ENCODE measurements at places on chromosomes 3 and 15. TPM values are rescaled to one million over a fixed set of nuclear protein-coding genes. Genes with fewer than 3 reads are reported as not detected.

GRCh38 chr3:143581972-143582722 lies 266.1 kb downstream of the SLC9A9 start:
- no peak for DNase-seq

GOLGA8S gene
- total RNA-seq, result 0.60 TPM

C3orf22 gene
- not detected for total RNA-seq

DNA sequence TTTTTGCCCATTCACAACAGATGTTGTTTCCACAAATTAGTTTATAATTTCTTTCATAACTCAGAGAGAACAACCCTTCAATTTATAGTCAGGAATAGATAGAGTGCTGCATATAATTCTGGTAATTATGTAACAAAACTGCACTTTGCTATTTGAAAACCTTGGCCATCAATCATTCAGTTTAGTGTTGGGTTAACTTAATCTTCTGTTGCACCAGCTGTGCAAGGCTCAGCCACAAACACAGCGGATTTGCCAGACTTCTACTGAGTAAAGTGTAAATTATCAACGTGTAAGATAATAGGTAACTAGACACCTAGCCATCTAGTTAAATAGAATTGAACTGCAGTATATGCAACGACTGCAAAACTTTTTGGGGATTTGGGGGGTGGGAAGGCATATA lies 1064.3 kb upstream of the EPHA6 start:
- DNase-seq, result no peak

DNA sequence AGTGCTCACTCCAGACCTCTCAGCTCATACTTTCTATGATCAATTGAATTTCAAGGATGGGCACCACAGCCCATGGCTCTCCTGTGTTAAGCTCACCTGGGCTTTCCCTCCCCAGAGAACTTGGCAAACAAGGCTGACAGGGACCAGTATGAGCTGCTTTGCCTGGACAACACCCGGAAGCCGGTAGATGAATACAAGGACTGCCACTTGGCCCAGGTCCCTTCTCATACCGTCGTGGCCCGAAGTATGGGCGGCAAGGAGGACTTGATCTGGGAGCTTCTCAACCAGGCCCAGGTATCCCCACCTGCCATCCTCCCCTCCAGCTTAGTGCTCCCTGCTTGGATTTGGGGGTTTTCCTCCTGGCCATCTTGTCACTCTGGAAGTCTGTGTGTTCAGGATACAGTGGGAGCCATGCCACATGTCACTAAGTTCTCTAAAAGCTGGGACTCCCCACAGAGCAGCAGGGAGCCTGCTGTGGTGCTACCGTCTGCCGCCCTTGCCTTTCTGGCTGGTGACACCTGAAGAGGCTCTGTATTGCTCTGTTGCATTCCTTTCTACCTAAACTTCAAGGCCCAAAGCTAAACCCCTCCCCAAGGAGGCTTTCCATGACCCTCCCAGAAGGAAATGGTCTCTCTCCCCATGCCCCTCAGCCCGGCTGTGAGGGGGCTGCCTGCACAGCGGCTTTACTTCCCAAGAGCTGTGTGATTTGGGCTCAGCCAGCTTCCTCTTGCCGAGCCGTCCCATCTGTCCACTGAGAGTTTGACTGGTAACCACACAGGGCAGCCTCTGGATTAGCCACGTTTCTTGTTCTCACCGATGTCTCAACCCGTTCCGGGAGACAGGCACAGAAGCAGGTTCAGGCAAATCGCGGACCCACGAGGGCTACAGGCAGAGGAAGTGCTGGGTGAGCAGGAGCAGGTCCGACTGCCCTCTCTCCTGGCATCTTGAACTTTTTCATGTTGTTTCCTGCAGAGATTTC lies 10.8 kb downstream of the TF start:
- DNase-seq, result no peak

- DNase-seq, result no peak
These were observed 335.9 kb downstream of the VPS13C start for GRCh38 chr15:61724251-61724939.

OXTR gene
- total RNA-seq, result 3.4 TPM

DNA sequence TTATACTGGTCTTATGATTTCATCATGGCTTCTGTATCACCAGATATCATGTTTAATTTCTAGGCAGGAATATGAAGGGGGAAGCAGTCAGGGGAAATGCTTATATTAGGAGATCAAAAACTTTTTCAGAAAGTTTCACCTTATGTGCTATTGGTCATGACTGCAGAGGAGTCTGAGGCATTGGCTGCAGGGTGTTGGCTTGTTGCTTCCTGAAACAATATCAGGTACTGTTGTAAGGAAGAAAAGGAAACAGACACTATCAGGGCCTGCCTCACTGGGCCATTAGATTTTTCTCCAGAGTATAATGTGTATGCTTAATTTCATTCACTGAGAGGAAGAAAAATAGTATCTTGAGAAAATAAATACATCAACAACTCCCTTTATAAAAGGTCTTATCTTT lies 34.7 kb downstream of the LEKR1 start:
- no peak for DNase-seq

TNFSF10 gene
- 17.3 TPM for total RNA-seq

GP9 gene
- 0.48 TPM for total RNA-seq

XIRP1 gene
- total RNA-seq, result 0.23 TPM

- DNase-seq, result no peak
These were observed 842 bp upstream of the LRIG1 start for GRCh38 chr3:66501483-66502244.

DNA sequence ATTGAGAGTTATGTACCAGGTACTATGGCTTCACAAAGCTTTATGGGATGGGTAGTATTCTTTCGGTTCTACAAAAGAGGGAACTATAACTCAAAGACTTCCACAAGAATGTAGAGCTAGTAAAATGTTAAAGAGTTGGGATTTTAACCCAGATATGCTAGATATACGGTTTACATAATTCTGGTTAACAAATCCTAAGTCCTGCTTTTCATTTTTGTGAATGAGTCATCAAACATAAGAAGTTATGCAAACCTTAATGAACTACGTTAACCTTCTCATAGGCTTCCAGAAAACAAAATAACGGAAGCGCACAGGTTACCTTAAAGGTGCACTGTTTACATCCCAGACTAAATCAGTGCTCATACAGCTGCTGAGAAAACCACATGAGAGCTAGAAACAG lies 1049.3 kb downstream of the MCTP2 start:
- no peak for DNase-seq

GRCh38 chr3:16547561-16548357 lies 34.3 kb upstream of the RFTN1 start:
- DNase-seq, result no peak

DNA sequence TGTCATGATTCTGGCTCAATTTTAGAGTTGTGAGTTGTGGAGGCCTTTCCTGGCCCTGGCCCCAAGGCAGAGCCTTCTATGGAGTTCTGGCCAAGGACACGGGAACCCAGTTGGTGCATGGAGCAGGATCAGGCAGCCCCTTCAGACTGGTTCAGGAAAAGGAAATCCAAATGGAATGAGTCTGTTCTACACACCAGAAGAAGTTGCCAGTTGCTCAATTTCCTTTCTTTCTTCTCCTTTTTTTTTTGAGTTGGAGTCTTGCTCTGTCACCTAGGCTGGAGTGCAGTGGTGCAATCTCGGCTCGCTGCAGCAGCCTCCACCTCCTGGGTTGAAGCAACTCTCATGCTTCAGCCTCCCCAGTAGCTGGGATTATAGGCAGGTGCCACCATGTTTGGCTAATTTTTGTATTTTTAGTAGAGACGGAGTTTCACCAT lies 28.9 kb upstream of the BHLHE40 start:
- no peak for DNase-seq

GRCh38 chr15:69557020-69557706 lies 104.5 kb downstream of the RPLP1 start:
- DNase-seq, result no peak

GRCh38 chr3:19866751-19867347 lies 67.2 kb downstream of the EFHB start:
- DNase-seq, result no peak

GRCh38 chr3:64351713-64352638 lies 126.7 kb upstream of the PRICKLE2 start:
- DNase-seq, result no peak

- no peak for DNase-seq
These were observed 35.1 kb downstream of the HMG20A start for GRCh38 chr15:77455696-77456321.
